ENCODE measurements at places on chromosomes 6 and 20.

GRCh38 chr6:112912416-112913101 lies 565.4 kb downstream of the RFPL4B start:
- DNase-seq, result no peak

DNA sequence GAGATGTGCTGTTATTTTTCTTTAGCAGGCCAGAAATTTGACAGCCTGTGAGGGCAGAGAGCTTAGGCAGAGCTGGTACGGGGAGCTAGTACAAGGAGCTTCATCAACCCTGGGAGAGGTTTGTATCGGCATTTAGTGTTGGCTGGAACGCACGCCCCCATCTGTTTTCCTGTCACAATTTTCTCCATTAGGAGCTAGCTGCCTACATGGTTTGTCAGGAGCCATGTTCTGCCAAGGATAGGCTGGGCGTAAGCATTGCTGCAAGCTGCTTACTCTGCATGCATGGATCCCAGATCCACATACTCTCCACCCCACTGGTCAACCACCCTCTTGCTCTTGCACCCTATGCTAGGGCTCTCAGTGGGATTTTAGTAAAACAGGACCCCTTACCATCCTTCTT lies 449.0 kb upstream of the CHD6 start:
- peak; percentile 19 for DNase-seq

GRCh38 chr6:139881728-139882211 lies 507.3 kb upstream of the CITED2 start:
- DNase-seq, result peak; percentile 37

DNA sequence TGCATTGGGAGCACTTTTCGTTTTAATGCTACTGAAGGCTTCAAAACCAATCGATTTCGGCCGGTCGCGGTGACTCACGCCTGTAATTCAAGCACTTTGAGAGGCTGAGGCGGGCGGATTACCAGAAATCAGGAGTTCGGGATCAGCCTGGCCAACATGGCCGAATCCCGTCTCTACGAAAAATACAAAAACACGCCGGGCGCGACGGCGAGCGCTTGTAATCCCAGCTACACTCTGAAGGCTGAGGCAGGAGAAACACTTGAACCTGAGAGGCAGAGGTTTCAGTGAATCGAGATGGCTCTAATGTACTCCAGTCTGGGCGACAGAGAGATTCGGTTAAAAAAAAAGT lies 58.4 kb downstream of the TRIM38 start:
- DNase-seq, result no peak

GRCh38 chr20:63639093-63639975 lies 12.4 kb upstream of the GMEB2 start:
- no peak for DNase-seq

- DNase-seq, result no peak
Observed at GRCh38 chr6:158384671-158385110, 72.4 kb downstream of the TULP4 start.

DNA sequence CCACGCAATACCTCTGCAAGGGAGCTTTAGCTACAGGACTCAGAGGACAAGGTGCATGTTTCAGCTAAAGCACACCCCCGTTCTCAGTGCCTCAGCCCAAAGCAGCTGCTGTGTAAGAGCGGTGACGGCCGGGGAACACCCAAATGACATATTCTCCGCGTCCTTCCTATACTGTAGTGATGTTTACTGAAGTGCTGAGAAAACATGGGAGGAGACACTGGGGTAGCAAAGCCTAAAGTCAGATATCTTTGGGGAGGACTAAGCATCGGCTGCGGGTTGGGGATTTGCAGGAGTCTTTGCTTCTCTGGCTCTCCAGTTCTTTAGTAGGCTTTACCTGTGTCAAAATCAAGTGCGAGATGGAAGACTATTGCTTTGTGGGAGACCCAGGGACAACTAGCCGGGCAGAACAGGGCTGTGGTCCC lies 1.7 kb downstream of the SLC22A23 start:
- DNase-seq, result peak; percentile 56

DNA sequence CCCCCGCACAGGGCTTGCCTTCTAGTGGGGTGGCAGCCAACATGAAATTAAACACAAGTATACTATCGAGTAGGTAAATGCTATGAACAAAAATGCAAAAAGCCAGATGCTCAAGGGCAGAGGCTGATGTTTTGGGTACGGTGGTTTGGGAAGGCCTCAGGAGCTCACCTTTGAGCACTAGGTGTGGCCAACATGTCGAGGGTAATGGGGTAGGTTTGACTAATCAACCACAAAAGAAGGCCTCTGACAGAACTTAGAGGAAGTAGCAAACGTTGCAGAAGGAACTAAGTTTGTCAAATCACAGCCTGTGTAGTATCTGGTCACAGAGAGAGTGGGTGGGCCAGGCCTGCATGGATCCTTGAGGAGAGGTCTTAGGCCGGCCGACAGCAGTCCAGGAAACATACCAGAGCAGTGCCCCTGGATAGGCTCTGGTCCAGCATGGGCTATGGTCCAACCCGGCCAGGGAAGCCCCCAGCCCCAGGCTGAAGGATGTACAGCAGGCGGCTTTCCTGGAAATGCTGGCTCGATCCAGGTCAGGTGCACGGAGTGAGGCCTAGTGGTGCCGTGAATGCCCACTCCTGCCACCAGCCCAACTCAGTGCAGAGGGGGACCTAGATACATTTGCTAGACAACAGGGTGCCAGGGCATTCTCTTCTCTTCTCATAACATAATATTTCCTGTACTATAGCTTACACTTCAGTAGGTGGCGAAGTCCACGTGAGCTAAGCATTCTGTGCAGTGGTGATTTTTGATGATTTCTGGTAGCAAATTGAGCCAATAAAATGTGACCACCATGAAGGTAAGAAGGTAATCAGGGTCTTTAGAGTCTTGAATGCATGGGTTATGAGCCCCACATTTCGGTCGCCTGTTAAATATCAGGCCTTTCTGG lies 56.3 kb upstream of the CD93 start:
- no peak for DNase-seq

GRCh38 chr6:132341646-132342045 lies 59.6 kb downstream of the MOXD1 start:
- DNase-seq, result no peak

- DNase-seq, result no peak
Observed at GRCh38 chr6:158610319-158610968, 34.1 kb downstream of the DYNLT1 start.

GRCh38 chr6:80769106-80769505 lies 662.6 kb downstream of the BCKDHB start:
- DNase-seq, result no peak

- DNase-seq, result no peak
Observed at GRCh38 chr6:142207265-142207877, 60.3 kb downstream of the VTA1 start.

- no peak for DNase-seq
Observed at GRCh38 chr20:39638731-39639130, 676.6 kb downstream of the DHX35 start.

GRCh38 chr6:47479140-47479508 lies 1.5 kb downstream of the CD2AP start:
- DNase-seq, result no peak

DNA sequence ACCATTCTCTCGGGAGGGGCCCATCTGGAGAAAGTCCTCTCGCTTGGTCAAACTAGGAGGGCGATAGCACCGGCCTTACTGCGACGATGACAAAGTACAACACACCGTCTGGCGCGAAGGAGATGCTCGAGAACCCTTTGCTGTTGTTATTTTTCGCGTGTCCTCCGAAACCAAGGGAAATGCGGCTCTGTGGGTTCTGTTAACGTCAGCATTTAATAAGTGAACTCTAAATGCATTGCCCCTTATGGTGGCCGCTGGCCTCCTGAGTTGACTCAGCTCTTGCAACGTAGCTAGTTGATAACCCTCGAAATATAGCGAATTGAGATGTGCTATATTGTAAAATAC lies 577 bp upstream of the SCAND1 start:
- no peak for DNase-seq

GRCh38 chr6:124443541-124443940 lies 518.7 kb upstream of the RNF217 start:
- no peak for DNase-seq

- DNase-seq, result no peak
Observed at GRCh38 chr6:168600381-168600780, 159.4 kb downstream of the SMOC2 start.

- no peak for DNase-seq
Observed at GRCh38 chr6:6711031-6711785, 122.7 kb downstream of the LY86 start.

DNA sequence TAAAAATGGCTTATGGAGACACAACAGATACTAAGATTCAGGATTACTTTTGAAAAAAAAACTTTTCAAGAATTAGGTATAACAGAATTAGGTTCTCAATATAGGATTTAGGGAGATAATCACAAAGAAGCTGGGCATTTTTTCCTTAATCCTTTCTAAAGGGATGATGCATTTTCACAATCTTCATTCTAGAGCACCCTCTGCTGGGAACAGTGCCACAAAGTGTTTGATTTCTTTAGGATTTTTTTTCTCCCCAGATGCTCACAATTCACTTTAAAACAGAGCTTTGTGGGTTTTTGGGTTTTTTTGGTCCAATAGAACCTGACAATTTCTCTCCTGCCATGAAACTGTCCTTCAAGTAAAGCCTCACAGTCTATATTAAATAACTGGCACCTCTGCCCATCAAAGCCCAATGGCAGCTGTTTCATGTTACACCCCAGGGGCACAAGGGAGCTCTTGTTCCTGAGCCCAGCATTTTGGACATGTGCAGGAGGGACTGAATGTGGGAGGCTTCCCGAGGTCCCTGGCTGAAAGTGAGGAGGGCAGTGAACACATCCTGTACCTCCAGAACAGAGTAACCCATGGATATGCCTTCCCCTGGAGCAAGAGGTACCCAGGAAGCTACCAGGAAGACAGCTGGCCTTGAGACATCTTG lies 39.7 kb downstream of the PREP start:
- no peak for DNase-seq

- no peak for DNase-seq
Observed at GRCh38 chr6:26575494-26575939, 21.2 kb upstream of the ABT1 start.

- DNase-seq, result no peak
Observed at GRCh38 chr20:20317195-20317594, 50.7 kb upstream of the INSM1 start.

DNA sequence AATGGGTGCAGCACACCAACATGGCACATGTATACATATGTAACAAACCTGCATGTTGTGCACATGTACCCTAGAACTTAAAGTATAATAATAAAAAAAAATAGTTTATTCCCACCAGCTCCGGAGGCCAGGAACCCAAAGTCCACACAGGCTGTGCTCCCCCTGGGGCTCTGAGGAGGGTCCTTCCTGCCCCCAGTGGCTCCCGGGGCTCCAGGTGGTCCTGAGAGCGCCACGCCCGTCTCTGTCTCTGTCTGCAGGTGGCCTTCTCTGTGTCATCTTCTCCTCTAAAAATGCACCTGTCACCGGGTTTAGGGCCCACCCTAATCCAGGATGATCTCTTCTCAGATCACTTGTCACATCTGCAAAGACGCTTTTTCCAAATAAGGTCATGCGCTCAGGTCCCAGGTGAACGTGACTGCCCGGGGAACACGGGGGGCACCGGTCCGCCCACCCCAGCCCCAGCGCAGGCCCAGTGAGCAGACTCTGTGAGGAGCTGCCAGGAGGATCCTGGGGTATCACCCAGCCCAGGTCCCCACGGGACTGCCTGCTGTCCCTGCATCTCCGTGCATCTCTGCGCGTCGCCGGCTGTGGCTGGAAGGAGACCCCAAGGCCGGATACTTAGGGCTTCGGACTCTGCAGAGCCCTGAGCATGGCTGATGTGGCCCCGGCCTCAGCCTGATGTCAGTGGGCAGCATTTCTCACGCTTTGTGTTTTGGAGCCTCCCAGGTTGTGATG lies 11.8 kb downstream of the SLCO4A1 start:
- no peak for DNase-seq

- DNase-seq, result no peak
Observed at GRCh38 chr6:81999826-82000225, 247.3 kb upstream of the TENT5A start.

DNA sequence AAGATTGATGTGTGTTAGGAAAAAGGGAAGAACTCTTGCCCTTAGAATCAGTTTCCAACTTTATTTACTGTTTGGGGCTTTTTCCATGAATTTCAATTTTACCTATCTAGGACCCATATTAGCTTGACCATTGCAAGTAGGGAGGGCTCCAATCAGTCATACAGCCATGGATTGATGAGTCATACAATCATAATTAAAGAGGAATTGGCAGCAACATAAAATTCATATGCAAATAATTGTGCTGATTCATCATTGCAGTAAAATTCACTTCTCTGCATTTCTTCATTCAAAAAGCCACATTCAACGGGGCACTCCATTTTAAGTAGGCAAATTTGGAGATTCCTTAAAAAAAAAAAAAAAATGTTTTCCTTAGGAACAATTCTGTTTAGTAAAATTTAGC lies 1016.4 kb downstream of the KIF16B start:
- DNase-seq, result no peak

DNA sequence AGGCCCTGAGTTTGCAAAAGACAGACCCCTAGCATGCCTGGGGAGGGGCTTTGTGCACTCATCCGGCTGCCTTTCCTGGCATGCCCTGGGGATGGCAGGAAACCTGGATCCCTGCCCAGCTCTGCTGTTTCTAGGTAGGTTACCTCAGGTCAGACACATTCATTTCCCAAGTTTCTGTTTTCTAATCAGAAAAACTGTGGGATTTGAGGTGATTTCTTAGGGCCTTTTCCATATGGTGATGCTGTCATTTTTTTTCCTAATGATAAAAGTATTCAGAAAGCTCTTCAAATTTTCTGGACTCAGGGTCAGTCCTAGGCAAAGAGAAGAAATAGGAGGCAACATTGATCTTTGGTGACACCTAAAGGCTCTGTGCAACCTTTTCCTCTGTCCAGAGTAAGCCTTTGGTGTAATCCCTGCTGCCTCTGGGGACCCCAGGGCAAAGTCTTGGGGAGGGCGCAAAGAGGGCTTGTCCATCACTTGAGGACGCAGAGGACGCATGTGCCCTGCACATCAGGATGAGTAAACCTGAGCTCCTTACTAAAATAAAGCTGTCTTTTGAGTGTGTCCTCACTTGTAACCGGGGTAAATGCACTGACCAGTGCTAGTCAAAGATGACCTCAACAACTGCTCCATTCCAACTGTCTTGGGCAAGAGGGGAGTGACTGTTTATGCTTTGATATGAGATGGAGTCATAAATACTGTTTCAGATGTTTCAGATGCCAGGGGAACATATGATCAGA lies 13.5 kb upstream of the TRAM2 start:
- DNase-seq, result no peak

GRCh38 chr20:11807054-11808048 lies 110.3 kb upstream of the BTBD3 start:
- no peak for DNase-seq

GRCh38 chr6:119205911-119206618 lies 127.6 kb upstream of the FAM184A start:
- no peak for DNase-seq

DNA sequence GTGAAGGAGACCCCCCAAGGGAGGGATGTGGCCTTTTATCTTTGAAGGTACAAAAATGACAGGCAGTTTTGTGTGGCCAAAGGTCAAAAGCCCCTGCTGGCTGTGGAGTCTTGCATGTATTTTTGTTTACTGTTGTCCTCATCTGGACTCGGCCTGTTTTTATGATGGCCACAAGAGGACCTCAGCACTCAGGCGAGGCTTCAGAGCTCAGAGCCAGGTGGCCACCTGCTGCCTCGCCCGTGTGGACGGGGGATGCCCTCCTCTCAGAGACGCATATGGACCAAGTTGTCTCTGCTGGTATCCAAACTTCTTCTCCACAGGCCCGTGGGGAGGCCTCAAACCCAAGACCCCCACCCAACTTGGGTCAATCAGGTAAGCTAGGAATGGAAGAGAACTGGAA lies 118.2 kb downstream of the DACT2 start:
- no peak for DNase-seq

Measured in head of caudate nucleus (tissue), 42 donors.